ENCODE measurements at places on chromosomes 3 and 15. TPM values are rescaled to one million over a fixed set of nuclear protein-coding genes. Genes with fewer than 3 reads are reported as not detected.
A peak's percentile ranks its signal among the peaks of the same experiment; 100 is the strongest.

- no peak overlapping the region for H3K27ac ChIP-seq
- H3K36me3 ChIP-seq = peaks cover 15% of the 10 kb centered on the region
- no peak overlapping the region for H3K4me3 ChIP-seq
- no peaks in the 10 kb centered on the region for H3K27me3 ChIP-seq
Measured at GRCh38 chr3:33137691-33138090, 23.9 kb downstream of the CRTAP start.

DNA sequence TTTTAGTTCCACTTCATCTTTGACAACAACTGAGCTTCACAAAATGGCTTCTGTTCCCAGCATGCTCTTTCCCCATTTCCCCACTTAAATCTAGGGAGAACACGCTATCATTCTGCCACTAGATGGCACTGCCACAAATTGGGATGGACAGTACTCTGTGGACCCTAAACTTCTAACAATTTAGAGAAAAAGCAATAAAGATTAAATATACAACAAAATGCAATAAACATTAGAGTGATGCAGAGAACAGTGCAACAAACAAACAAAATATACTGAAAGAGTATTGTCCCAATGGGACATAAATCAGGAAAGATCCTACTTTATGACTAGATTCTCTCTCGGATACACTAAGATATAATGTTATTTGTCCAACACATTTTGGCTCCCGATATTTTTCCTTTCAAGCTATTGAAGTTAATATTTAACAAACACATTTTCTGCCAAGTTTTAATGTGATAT lies 169.7 kb upstream of the TMCO5A start:
- H3K36me3 ChIP-seq = peaks cover 1% of the 10 kb centered on the region
- no peak for DNase-seq
- no peak overlapping the region for H3K27ac ChIP-seq
- no peak overlapping the region for H3K4me3 ChIP-seq

- H3K4me1 ChIP-seq = no peaks in the 10 kb centered on the region
- peaks cover 2% of the 10 kb centered on the region for H3K27me3 ChIP-seq
- no peak overlapping the region for H3K27ac ChIP-seq
- no peaks in the 10 kb centered on the region for H3K36me3 ChIP-seq
- DNase-seq = no peak
Measured at GRCh38 chr3:99110401-99110800, 208.9 kb upstream of the DCBLD2 start.

DNA sequence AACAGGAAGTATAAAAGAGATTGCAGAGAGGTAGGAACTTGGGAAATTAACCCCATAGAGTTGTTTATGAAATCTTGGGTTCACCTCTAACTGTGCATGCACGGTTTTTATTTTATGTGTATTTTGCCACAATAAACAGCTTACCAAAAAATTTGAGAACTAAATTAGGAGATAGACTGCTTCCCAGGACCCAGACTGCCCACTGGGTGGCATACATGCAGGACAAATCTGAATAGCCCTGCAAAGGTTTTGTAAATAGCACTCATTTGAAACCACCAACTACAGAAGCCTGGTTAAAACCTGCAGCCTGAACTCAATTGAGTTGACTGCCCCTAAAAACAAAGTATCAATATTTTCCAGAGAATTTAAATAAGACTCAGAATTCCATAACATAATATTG lies 96.4 kb upstream of the SLCO2A1 start:
- H3K27me3 ChIP-seq = peaks cover 2% of the 10 kb centered on the region
- no peak for DNase-seq
- H3K36me3 ChIP-seq = peaks cover 1% of the 10 kb centered on the region
- H3K4me1 ChIP-seq = no peaks in the 10 kb centered on the region

- no peak overlapping the region for H3K4me3 ChIP-seq
- no peak overlapping the region for H3K27ac ChIP-seq
- H3K4me1 ChIP-seq = peaks cover 21% of the 10 kb centered on the region
Measured at GRCh38 chr15:74445816-74446763, 12.3 kb upstream of the SEMA7A start.

DNA sequence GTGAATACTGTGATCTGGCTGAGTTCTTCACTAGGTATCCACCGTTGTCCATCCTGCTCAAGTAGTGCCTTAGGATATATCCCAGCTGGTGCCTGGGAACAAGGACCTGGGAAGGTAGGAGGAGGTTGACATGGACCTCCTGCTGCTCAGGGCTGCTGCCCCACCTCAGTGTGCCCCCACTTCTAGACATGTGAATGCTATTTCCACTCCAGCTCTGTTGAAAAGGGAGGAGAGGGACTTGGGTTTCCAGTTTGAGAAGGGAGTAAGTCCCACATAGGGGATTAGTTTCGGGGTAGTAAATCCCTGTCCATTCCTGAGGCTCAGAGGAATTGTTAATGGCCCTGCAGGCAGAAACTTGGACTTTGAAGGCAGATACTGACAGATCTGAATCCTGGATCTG lies 32.9 kb upstream of the ETV5 start:
- no peak overlapping the region for H3K4me3 ChIP-seq
- H3K4me1 ChIP-seq = peaks cover 5% of the 10 kb centered on the region
- H3K27ac ChIP-seq = no peak overlapping the region
- no peaks in the 10 kb centered on the region for H3K36me3 ChIP-seq

The C3orf49 gene
- total RNA-seq = not detected

DNA sequence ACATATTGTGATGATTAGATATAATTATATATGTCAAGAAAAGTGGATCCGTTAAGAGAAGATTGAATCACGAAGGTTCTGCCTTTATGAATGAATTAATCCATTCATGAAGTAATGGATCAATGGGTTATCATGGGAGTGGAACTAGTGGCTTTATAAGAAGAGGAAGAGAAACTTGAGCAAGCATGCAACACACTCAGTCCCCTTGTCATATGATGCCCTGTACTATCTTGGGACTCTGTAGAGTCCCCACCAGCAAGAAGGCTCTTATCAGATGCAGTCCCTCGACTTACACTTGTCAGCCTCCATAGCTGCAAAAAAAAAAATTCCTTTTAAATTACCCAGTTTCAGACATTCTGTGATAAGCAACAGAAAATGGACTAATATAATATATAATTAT lies 301.9 kb downstream of the RAP2B start:
- peaks cover 8% of the 10 kb centered on the region for H3K4me1 ChIP-seq
- no peaks in the 10 kb centered on the region for H3K36me3 ChIP-seq
- no peaks in the 10 kb centered on the region for H3K27me3 ChIP-seq

The KBTBD13 gene
- total RNA-seq = not detected

The EIF4E3 gene
- total RNA-seq = 63.6 TPM

DNA sequence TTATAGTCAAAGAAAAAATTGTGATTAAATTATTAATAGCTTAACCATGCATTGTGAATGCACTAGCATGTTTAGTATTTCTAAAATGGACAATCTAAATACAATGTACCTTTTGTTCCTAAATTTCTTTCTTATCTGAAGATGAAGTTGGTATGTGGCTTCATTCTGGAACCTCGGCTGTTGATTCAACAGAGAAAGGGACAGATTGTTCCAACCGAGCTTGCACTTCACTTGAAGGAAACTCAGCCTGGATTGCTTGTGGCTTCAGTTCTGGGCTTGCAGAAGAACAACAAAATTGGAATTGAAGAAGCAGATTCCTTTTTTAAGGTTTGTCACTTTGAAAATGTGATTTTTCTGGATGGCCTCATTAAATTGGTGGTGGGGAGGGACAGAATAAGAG lies 32.6 kb downstream of the HPS3 start:
- no peak overlapping the region for H3K27ac ChIP-seq
- H3K4me1 ChIP-seq = peaks cover 8% of the 10 kb centered on the region
- H3K27me3 ChIP-seq = no peaks in the 10 kb centered on the region
- no peak overlapping the region for H3K4me3 ChIP-seq

The RPL4 gene
- 2,522 TPM for total RNA-seq

GRCh38 chr3:48762816-48763215 lies 45.8 kb upstream of the IP6K2 start:
- no peak overlapping the region for H3K4me3 ChIP-seq
- no peak for DNase-seq
- no peaks in the 10 kb centered on the region for H3K27me3 ChIP-seq
- H3K27ac ChIP-seq = no peak overlapping the region

DNA sequence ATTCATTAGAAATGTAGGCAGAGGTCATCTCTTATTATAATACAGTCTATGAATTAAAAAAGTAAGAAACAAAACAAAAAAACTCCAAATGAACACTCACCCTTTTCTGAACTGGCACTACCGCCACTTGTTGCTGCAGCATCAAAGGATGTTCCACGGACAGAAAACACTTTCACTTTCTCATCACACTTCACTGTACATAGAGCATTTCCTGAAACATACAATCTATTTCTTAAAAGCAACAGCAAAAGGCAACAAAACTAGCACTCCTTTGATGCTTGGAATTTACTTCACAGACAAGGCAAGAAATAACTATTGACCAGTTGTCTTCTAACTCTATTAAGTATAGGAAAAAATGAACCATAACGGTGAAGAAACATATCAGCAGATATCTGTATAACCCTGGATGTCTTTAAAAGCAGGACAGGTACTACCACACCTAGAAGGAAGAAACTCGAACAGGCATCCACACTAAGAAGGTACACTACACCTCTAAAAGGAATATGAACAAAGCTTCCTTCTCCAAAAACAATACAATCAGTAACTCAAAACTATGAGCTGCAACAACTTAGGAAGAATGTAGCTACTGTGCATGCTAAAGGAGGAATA lies 24.9 kb downstream of the ETFA start:
- peak overlapping the region; percentile 94 for H3K27ac ChIP-seq
- H3K27me3 ChIP-seq = no peaks in the 10 kb centered on the region
- H3K4me3 ChIP-seq = peak overlapping the region; percentile 82
- no peak for DNase-seq

- H3K27ac ChIP-seq = no peak overlapping the region
- no peak for DNase-seq
- H3K4me3 ChIP-seq = no peak overlapping the region
- no peaks in the 10 kb centered on the region for H3K36me3 ChIP-seq
- peaks cover 14% of the 10 kb centered on the region for H3K4me1 ChIP-seq
Measured at GRCh38 chr3:192920411-192920810, 2.8 kb upstream of the MB21D2 start.

- no peak for DNase-seq
- peak overlapping the region; percentile 26 for H3K27ac ChIP-seq
- no peaks in the 10 kb centered on the region for H3K27me3 ChIP-seq
- peaks cover 21% of the 10 kb centered on the region for H3K4me1 ChIP-seq
- H3K36me3 ChIP-seq = peaks cover 1% of the 10 kb centered on the region
Measured at GRCh38 chr3:15636028-15636709, 34.6 kb downstream of the BTD start.

DNA sequence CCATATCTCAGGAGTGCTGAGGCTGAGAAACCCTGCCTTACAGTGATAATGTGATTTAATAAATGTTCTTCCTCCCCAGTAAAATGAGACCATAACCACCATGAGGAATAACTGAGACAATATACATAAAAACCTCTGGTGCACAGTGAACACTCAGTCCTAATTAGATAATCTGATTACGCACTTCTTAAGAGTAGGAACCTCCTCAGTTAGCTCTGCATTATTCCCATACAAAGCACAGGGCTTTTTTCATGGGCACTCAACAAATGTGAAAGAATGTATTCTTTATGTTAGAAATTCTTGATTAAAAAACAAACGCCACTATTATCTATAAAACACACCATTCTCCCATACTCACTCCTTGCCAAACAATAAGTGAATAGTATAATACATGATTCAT lies 97.0 kb downstream of the TNIK start:
- H3K27me3 ChIP-seq = no peaks in the 10 kb centered on the region
- peaks cover 12% of the 10 kb centered on the region for H3K36me3 ChIP-seq
- H3K4me3 ChIP-seq = no peak overlapping the region
- peaks cover 1% of the 10 kb centered on the region for H3K4me1 ChIP-seq
- DNase-seq = no peak

DNA sequence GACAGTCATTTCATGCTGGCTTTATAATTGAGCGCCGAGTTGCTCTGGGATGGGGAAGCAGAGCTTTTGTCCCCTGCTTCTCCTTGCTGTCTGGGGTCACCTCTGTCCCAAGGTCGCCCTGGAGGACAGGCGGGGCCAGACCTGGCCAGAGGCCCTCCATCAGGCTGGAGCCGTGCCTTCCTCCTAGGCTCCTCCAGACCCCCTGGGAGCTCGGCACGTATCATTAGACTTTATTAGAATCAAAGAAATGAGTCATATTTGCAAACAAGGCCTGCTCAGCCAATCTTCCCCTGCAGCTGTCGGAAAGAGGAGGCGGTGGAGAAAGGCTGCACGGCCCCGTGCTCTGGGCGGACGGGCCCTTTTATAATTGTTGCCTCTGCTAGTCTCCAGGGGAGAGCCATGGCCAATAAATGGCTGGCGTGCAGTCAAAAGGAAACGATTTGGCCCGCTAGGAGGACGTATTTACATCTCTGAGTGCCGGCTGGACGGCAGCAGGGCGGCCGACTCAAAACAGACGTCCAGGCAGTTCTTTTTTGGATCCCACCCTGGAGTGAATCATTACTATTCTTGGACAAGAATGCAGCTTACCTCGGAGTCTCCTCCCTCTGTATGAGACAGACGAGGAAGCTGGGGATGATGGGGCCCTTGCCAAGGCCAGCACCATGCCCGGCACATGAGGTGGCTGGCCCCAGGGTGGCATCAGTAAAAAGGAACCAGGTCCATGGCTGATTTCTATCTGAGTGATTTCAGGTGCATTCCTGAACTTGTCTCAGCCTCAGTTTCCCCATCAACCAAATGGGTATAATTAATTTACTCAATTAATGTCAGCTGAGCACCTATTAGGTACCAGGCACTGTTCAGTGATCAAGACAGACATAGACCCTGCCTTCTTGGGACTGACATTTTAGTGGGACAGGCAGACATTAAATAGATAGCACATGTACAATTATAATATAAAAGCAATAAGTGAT lies 50.6 kb downstream of the SLC6A6 start:
- no peak overlapping the region for H3K27ac ChIP-seq
- no peak overlapping the region for H3K4me3 ChIP-seq
- no peak for DNase-seq
- peaks cover 7% of the 10 kb centered on the region for H3K36me3 ChIP-seq
- H3K4me1 ChIP-seq = peaks cover 2% of the 10 kb centered on the region

GRCh38 chr15:47577000-47577399 lies 140.3 kb upstream of the SEMA6D start:
- no peak overlapping the region for H3K27ac ChIP-seq
- DNase-seq = no peak
- no peaks in the 10 kb centered on the region for H3K4me1 ChIP-seq
- no peaks in the 10 kb centered on the region for H3K27me3 ChIP-seq

- DNase-seq = no peak
- H3K27ac ChIP-seq = no peak overlapping the region
- H3K27me3 ChIP-seq = no peaks in the 10 kb centered on the region
- H3K4me3 ChIP-seq = no peak overlapping the region
- peaks cover 55% of the 10 kb centered on the region for H3K4me1 ChIP-seq
Measured at GRCh38 chr3:187989575-187990153, 164.3 kb upstream of the LPP start.

- H3K4me3 ChIP-seq = no peak overlapping the region
- no peaks in the 10 kb centered on the region for H3K36me3 ChIP-seq
- DNase-seq = no peak
- H3K27me3 ChIP-seq = peaks cover 5% of the 10 kb centered on the region
- H3K27ac ChIP-seq = no peak overlapping the region
- H3K4me1 ChIP-seq = peaks cover 4% of the 10 kb centered on the region
Measured at GRCh38 chr15:62857411-62857853, 185.1 kb upstream of the TPM1 start.

The TNFAIP8L3 gene
- 0.17 TPM for total RNA-seq

The GOLGA8J gene
- total RNA-seq = 0.80 TPM

GRCh38 chr15:41160639-41161315 lies 44.7 kb upstream of the INO80 start:
- H3K27ac ChIP-seq = no peak overlapping the region
- H3K4me3 ChIP-seq = no peak overlapping the region
- H3K36me3 ChIP-seq = no peaks in the 10 kb centered on the region
- DNase-seq = no peak

GRCh38 chr3:120147072-120147871 lies 53.0 kb upstream of the GSK3B start:
- H3K27me3 ChIP-seq = no peaks in the 10 kb centered on the region
- DNase-seq = no peak
- no peak overlapping the region for H3K4me3 ChIP-seq

Measured in activated naive CD8-positive, alpha-beta T cell treated with anti-CD3 and anti-CD28 coated beads, Interleukin-2, amount 10 ng/mL, durations not matched to agents 7 days and 5 days (primary cell).